ENCODE measurements at places on chromosomes 12 and 14.

- DNase-seq, result no peak
These were observed 50.2 kb downstream of the SETD3 start for GRCh38 chr14:99430491-99430890.

DNA sequence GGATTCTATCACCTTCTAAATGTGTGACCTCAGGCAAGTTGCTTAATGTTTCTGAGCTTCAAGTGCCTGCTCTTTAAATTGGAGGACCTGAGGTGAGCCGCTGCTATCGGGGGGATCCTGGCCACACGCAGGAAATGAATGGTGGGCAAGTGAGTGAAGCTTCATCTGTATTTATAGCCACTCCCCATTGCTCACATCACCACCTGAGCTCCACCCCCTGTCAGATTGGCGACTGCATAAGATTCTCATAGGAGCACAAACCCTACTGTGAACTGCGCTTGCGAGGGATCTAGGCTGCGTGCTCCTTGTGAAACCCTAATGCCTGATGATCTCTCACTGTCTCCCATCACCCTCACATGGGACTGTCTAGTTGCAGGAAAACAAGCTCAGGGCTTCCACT, 158.6 kb upstream of the CCND2 start:
- no peak for DNase-seq

DNA sequence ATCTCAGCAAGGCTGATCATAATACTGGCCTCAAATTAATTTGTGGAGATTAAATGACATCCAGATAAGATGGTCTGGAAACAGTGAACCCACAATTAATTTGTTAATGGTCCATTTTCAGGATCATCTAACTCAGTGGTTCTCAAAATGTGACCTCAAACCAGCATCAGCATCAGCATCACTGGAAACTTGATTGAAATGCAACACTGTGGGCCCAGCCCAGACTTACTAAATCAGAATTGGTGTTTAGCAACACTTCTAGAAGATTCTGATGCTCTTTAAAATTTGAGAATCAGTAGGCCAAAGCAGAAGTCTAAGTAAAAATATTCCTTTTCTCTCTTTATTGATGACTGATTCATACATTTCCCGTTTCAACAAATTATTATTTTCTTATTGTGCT, 10.7 kb upstream of the KRT82 start:
- DNase-seq, result no peak

DNA sequence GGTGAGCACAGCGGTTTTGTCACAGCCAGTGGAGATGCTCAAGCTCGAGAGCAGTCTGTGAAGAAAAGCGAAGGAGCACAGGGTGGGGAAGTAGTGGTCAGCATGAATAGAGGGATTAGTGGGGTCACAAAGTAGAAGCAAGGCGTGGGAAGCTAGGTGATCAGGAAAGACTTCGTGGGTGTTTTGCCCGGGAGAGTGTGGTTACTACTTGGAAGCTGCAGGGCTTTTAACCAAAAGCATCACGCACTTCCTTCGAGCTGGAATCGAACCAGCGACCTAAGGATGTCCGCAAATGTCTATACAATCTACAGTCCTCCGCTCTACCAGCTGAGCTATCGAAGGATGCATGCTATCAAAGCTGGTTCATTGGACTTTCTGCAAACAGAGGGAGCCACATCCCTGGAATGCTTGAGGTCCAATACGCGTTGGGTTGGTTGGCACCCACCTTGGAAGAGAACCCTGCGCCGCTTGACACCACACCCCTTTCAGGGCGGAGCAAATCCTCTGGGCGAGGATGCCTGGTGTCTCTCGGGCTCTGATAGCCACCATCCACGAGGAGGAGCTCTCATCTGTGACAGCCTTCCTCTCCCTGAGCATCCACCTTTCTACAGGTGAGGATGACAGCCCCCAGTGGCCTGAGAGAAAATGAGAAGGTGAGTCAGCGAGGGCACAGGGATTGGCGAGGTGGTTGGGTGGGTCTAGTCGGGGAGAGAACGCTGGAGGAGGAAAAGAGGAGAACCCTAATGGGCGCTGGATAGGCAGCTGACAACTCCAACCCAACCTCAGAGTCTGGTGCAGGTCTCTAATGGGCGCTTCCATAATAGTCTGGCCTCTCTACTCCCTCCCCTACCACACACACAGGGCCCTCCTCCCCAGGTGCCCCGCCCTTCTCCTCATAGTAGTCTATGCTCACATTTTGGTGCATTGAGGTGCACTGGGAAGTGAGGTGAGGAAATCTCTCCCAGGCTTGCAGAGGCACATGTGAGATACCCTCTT, 16.0 kb upstream of the OR6S1 start:
- DNase-seq, result no peak

GRCh38 chr14:58465421-58465820, 37.9 kb downstream of the KIAA0586 start:
- no peak for DNase-seq

GRCh38 chr12:116880817-116881324, 370 bp downstream of the HRK start:
- DNase-seq, result no peak

GRCh38 chr12:108564724-108565123, 2.3 kb downstream of the ISCU start:
- DNase-seq, result no peak

- peak; percentile 12 for DNase-seq
These were observed 7.2 kb downstream of the DTD2 start for GRCh38 chr14:31449971-31450610.

DNA sequence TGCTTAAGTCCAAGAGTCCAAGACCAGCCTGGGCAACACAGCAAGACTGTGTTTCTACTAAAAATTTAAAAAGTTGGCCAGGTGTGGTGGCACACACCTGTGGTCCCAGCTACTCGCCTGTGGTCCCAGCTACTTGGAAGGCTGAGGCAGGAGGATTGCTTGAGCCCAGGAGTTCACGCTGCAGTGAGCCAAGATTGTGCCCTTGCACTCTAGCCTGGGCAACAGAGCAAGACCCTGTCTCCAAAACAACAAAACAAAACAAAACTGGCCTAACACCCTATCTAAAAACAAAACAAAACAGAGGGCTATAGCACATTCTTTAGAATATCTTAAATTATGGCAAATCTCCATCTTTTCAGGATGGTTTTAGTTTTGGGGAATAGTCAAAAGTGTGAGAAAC, 3.1 kb upstream of the LYZ start:
- no peak for DNase-seq

DNA sequence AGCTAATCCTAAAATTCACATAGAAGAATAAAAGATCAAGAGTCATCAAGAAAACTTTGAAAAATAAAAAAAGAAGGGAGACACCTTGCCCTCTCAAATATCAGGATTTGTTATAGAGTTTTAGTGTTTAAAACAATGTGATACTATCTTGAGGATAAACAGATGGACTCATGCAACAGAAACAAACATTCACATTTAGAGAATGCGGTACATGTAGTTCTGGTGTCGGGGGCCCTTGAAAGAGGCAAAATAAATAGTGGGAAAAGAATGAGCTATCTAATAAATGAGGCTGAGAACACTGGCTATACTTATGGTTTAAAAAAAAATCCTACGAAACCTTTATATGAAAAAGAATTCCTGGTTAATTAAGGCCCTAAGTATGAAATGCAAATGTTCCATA, 127.7 kb downstream of the LLPH start:
- DNase-seq, result no peak

GRCh38 chr12:128365651-128366231, 98.8 kb downstream of the TMEM132C start:
- no peak for DNase-seq

- no peak for DNase-seq
These were observed 2.6 kb downstream of the OR8S1 start for GRCh38 chr12:48527891-48528670.

- DNase-seq, result no peak
These were observed 335.8 kb downstream of the FLRT2 start for GRCh38 chr14:85865701-85866100.

DNA sequence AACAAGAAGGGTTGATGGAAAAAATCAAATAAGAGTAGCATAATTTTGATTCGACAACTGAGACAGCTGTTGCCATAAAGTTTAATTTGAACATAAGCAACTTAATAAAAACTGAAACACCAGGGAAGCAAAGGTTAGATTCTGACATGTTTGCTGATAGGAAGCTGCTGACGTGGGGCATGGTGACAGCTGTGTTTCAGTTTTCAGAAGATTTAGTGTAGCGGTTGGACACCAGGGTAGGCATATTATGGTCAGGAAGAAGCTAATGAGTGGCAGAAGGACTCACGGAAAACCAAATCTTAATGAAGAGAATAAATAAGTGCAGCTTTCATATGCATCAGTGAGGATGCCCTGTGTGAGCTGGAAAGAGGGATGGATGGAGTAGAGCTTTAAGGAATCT, 336.7 kb upstream of the RPL10L start:
- DNase-seq, result no peak

DNA sequence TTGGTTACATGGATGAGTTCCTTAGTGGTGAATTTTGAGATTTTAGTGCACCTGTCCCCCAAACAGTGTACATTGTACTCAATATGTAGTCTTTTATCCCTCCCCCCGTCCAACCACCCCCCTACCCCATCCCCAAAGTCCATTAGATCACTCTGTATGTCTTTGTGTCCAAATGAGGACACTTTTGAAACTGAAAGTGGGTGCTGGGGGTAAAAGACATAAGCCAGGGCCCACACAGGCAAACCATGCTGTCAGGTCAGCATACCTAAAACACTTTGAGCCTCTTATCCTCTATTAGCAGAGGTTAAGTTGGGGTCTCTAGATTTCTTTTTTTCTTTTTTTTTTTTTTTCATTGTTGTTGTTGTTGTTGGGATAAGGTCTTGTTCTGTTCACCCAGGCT, 31.3 kb upstream of the KICS2 start:
- no peak for DNase-seq

- no peak for DNase-seq
These were observed 4.4 kb downstream of the RAN start for GRCh38 chr12:130876297-130876696.

DNA sequence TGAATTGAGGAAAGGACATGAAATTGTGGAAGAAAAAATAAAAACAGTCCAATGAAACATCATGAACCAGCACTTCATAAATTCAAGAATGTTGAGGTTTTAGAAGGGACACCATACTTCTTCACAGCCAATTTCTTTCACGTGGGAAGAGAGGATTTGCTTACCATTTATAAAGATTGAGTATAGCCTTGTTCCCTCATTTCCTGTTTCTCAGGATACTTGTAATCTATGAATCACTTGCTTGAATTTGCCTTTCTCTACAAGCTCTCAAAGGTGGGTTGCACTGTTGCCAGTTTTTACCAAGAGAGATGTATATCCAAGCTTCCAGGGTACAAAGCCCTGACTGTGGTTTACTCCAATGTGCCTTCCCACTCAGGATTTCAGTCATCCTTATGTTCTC, 116.1 kb downstream of the DUSP6 start:
- DNase-seq, result no peak

DNA sequence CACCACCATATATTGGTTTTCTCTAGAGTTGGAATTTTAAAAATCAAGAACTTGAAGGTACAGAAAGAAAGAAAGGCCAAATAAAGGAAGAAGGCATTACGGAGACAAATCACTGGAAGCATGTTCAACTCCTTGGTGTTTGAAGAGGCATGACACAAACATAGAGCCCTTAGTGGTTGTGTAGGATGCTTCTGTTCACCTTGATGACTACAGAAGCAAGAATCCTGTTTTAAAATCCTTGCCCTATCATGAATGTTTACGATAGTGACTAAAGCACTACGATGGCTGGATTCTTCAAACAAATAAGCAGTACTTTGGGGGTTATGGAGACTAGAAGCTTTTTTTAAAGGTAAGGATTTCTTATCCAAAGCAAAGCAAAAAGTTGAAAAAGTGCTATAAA, 10.3 kb upstream of the ISM2 start:
- DNase-seq, result no peak

GRCh38 chr12:43760396-43760795, 1.6 kb downstream of the IRAK4 start:
- DNase-seq, result no peak

All from BJ (cell line).